ENCODE measurements at places on chromosomes 1 and 21.

DNA sequence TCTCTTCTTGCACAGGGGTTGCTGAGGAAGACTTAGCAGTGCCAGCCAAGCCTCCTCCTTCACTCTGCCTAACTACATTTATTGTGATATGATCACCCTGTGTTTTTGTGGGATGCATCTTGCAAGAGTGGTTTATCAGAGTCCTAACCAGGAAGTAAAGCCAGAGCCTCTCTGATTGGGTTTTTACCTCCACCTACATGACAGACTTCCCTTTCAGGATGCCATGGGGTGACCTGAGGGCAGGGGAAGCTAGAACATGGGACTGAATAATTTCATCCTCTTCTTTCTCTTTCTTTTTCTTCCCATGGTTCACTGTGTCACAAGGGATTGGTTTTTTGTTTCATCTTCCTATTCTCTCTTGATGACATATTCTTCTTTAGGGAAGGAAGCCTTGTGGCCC, 146.6 kb downstream of the HHAT start:
- DNase-seq = no peak

- DNase-seq = no peak
Observed at GRCh38 chr1:6515771-6516170, 24.3 kb upstream of the PLEKHG5 start.

GRCh38 chr1:220754212-220754917, 6.2 kb downstream of the MTARC2 start:
- DNase-seq = no peak

- no peak for DNase-seq
Observed at GRCh38 chr1:183806675-183807074, 1.8 kb downstream of the RGL1 start.

GRCh38 chr21:34737115-34737514, 68.3 kb downstream of the CLIC6 start:
- DNase-seq = no peak

GRCh38 chr1:210159211-210159610, 73.4 kb upstream of the SERTAD4 start:
- DNase-seq = no peak

DNA sequence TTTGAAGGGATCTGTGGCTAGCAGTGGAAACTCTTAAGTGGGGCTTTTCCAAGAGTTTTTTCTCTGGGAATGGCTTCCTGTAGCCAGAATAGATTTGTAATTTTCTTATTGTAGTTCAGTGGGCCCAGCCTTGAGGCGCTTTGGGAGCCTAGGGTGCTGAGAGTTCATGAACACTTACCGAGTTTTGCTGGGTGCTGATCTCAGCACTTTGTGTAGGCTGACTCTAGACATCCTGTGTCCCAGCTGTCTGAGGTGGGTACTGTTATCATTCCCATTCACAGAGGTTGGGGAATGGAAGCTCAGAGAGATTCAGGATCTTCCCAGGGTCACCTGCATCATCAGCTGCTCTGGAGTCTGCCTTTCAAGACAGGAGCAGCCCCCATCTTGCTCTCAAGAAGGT, 7.0 kb downstream of the PPFIA4 start:
- DNase-seq = no peak

- DNase-seq = peak; percentile 56
Observed at GRCh38 chr1:28893403-28894102, 20.8 kb upstream of the EPB41 start.

GRCh38 chr1:160459687-160460086, 59.3 kb downstream of the VANGL2 start:
- DNase-seq = no peak

DNA sequence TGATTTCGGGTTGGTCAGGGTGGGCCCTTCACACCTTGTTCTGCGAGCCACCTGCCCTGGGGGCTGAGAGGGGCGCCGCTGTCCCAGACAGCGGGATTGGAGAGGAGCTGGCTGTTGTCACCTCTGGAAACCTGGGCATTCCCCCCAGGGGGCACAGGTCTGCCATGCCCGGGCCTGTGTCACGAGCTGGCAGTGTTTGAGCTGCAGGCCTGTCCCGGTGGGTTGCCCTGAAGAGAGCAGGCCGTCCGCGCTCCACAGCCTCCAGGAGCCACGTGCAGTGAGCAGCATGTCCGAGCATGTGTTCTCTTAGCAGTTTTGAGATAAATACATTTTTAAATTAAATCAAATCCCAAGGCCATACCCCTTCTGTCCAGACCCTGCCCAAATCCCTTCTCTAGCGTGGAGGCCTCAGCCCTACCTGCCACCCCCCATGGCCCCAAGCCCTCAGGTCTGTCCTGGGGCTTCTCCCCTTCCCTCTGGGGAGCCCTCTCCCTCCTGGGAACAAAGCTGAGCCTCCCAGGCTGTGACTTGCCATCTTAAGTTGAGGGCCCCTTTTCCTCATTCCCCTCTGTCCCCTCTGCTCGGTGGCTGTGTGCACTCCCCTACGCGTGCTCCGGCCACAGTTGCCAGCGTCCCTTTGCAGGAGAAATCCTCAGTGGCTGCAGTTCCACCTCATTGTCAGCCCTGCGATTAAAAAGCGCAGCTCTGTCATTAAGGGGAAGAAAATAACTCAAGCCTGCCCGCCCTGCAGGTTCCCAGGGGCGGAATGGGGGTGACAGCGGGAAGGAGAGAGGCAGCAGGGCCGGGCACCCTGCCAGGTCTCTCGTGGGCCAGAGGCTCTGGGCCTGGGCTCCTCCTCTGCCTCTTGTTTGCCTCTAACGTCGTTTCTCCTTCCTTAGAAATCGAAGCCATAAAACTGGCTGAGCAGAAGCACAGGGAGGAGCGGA, 26.6 kb downstream of the SLX9 start:
- DNase-seq = no peak
